ENCODE measurements at places on chromosomes 3 and 15.

DNA sequence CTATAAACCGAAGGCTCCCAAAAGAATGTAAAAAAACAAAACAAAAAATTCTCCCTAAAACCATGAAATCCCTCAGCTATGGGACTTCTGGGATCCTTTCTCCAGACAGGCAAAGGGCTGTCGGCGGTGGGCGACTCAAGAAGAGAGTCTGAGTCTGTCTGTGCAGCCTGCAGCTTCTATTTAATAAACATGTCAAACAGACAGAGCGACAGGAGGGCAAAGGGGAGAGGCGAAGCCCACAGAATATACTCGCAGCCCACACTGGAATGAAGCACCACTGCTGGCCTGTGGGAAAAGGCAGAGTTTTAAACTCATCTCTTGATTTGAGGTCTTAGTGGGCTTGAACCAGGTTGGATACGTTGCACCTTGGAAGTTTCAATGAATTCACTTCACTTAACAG is 40.2 kb downstream of the ISL2 start:
- DNase-seq, result no peak

GRCh38 chr3:77042882-77043281 is 3.0 kb downstream of the ROBO2 start:
- no peak for DNase-seq

- no peak for DNase-seq
Measured at GRCh38 chr3:150330872-150331271, 77.2 kb upstream of the TSC22D2 start.

DNA sequence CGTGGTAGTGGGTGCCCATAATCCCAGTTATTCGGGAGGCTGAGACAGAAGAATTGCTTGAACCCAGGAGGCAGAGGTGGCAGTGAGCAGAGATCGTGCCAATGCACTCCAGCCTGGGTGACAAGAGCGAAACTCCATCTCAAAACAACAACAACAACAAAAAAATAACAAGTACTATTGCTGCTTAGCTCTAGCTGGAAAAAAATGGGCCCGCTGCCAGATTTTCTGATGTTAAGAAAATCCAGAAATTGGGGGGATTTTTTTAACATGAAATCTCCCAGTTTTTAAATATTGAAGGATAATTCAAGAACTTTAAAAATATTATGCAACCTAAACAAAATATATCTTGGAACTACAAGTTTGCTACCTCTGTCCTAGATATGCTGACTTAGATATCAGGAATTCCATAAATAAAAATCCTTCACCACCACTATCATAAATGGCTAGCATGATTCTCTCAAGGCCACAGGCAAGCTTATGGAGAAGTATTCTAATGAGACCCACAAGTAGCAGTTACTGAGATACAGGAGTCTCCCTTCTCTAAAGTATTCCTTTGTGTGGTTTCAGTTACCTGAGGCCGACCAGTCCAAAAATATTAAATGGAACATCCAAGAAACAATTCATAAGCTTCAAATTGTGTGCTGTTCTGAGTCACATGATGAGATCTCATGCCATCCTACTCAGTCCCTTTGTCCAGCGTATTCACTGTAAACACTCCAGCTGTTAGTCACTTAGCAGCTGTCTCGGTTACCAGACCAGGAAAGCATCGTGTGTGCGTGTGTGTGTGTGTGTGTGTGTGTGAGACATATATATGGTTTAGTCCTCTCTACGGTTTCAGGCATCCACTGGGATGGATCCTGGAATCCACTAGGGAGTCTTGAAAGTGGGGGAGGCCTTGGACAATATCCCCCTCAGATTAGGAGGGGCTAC is 277.2 kb downstream of the TBL1XR1 start:
- DNase-seq, result no peak

GRCh38 chr3:13132731-13133410 is 59.6 kb upstream of the IQSEC1 start:
- peak; percentile 6 for DNase-seq

DNA sequence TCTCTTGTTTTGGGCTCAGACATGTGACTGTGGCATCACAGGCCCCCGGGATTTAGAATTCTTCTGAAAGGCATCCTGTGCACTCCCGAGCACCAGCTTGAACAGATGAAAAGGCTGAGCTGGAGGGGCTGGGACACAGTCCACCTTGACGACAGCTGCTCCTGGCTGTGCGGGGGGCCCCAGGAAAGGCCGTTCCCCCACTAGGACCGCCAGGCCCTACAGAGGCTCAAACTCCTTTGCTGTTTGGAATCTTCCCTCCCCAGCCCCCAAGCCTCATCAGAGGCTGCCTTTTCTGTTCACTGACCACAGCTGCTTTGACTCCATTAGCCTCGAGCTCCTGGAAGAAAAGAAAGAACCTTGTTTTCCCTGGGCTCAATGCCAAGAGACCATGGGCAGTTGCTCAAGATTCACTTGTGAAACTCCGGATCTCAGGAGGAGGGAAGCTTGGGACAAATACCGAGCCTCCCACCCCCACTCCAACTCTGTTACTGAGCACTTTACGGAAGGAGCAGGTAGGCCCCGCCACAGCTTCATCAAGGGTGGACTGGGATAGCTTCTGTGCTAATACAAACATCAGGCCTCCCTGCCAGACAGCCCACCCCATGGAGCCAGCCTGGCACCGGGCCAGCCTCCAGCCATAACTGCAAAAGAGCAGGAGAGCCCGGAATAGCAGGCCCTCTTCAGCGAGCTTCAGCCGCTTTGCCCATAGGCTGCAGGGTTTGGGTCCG is 15.7 kb downstream of the CIDEC start:
- DNase-seq, result no peak

- DNase-seq, result no peak
Measured at GRCh38 chr3:44954304-44954703, 21.7 kb downstream of the ZDHHC3 start.

DNA sequence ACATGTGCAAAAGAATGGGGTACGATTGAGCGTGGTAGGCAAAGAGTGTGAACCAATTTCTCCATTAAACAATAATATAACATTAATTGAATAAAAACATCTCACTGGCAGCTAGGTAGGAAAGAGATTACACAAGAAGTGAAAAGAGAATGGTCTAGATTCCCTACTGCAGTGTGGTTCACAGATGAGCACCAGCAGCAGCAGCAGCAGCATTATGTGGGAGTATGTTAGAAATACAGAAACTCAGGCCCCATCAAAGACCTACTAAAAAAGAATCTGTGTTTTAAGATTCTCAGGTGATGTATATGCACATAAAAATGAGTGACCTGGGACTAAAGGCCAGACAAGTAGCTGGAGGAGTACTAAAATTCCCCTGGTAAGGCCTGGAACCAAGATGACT is 118.2 kb downstream of the ADAM10 start:
- DNase-seq, result no peak

GRCh38 chr3:100941041-100941440 is 52.2 kb downstream of the ABI3BP start:
- no peak for DNase-seq

- no peak for DNase-seq
Measured at GRCh38 chr3:194284351-194284750, 66.8 kb downstream of the CPN2 start.

DNA sequence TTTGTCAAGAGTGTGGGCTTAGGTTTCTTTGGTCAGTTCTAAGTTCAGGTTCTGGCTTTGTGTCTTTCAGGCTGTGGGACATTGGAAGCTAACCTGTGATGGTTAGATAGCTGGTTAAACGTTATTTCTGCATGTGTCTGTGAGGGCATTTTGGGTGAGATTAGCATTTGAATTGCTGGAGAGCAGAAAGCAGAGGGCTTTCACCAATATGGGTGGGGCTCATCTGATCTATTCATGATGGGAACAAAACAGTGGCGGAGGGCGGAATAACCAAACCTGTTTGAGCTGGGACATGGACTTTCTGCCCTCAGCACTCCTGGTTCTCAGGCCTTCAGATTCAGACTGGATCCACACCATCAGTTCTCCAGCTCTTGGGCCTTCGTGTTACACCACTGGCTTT is 195.4 kb downstream of the KLF13 start:
- DNase-seq, result no peak

GRCh38 chr15:78149805-78150751 is 916 bp downstream of the IDH3A start:
- no peak for DNase-seq

DNA sequence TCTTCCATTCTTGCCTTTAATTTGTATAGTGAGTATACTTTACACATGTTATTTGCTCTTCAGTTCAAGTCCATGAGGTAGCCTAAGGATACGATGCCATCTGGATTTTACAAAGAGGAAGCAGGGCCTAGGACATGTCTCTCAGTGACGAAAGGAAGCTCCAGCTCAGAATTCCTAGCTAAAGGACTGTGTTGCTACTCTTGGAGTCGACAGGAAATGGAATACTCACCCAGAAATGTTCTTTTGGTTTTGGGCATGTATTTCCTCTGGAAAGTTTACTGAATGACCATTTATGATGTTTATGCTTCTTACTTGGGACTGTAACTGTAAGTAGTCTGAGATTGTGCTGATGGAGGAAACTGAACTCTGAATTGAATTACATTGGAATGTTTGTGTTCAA is 12.5 kb downstream of the OXNAD1 start:
- no peak for DNase-seq

DNA sequence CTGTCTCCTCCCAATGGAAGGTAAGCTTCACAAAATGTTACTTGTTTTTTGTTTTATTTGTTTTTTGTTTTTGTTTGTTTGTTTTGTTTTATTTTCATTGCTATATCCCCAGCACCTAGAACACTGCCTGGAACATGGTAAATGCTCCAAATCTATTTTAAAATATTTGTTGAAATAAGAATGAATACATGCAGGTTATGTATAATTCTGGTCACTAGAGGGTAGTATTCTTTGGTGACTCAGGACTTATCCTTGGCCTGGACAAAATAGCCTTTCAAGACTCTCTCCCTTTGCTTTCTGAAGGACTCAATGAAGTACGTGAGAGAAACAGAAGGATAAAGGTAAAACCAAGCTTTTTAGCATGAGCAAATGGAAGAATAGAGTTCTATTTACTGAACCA is 46.9 kb upstream of the PPP2R3A start:
- DNase-seq, result no peak

DNA sequence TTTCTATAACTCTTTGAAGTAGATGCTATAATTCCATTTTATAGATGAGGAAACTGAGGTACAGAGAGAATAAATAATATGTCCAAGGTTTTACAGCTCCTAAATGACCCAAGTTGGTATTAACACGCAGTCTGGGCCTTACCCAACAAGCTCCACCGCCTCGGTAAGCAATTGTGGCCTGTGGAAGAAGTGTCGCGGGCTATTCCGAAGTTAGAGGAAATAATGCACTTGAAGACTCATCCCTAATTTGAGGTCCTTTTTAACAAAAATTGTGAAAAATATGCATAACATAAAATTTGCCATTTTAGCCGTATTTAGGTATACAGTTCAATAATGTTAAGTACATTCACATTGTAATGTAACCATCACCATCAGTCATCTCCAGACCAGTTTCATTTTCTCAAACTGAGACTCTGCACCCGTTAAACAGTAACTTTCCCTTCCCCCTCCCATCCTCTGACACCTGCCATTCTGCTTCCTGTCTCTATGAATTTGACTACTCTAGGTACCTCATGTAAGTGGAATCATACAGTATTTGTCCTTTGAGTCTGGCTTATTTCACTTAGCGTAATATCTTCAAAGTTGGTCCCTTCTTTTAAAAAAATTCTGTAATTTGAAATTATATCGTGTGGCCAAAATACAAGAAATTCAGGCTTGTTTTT is 18.2 kb downstream of the IDH3A start:
- DNase-seq, result no peak

DNA sequence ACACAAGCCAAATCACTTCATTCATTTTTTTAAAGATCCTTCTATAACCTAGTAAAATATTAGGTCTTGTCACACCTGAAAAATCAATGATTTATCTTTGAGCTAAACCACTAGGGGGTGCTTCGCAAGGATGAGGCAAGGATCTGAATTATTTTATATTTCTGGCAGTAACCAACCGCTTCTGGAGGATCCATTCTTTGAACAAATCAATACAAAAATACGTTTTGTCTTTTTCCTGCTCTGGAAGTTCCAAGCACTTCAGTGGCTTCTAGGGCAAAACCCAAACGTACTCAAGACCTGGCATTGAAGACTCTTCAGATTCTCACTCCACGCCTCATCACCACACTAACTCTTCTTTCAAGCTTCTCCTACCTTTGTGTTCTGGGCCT is 486 bp downstream of the LSG1 start:
- no peak for DNase-seq
